Esophagus squamous epithelium (tissue), 5 donors: ENCODE measurements at places on chromosomes 16 and 17.

- no peak for DNase-seq
Measured at GRCh38 chr17:62064029-62064790, 868 bp downstream of the MED13 start.

GRCh38 chr16:57646388-57647039 lies 18.1 kb downstream of the ADGRG1 start:
- DNase-seq: no peak

DNA sequence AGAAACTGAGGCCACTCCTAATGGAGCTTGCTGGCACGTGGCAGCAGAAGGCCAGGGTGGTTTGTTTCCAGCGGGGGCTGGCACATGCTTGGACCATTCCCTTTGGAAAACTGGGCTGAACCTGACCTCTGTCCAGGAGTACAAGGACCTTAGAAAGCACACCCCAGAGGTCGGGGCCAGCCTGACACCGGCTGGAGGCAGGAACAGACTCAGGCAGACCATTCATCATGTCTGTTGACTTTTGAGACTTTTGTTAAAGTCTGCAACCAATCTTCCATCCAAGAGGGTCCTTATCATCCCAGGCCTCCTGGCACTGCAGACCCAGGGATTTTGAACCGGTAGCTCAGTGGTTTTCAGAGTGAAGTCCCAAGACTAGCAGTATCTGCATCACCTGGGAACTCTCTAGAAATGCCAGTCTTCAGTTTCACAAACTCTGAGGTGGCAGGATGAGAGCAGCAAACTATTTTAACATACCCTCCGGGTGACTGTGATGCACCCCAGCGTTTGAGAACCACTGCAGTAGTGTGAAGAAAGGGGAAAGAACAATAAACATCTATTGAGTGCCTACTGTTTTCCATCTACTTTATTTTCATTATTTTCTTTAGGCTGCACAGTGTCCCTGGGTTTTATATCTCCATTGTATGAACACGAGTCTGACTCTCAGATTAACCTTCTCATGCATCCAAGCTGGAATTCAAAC lies 145.3 kb upstream of the PLCG2 start:
- no peak for DNase-seq

DNA sequence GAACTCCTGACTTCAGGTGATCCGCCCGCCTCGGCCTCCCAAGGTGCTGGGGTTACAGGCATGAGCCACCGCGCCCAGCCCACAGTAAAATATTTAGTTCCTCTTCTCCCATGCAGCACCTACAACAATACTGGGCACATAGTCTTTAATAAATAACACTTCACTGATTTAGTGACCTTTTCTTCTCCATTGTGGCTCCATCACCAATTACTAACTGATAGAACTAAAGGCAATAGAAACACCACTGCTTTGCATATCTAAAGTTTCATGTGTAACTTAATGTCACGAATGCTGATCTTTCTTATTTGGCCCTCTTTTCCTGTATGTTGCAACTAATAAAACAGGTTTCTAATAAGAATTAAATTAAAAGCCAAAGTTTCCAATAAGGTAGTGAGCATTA lies 38.9 kb downstream of the TRIM37 start:
- DNase-seq: no peak

- DNase-seq: no peak
Measured at GRCh38 chr17:22142091-22142490, 449.8 kb downstream of the KCNJ18 start.

DNA sequence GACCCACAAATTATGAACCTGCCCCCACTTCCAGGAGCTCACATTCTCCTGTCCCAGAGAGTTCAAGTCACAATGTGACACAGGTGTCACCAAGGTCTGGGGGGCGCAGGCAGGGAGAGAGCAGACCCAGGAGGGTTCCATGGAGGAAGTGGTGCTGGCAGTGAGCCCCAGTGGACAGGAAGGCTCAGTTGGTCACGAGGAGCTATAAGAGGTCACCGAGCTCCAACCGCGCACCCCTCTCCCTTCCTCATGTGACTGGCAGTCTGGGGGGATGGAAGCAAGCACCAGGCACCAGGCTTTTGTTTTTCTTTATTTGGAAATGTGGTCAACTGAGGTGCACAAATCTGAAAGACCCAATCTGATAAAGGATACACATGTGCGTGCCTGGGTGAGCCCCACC lies 2.5 kb downstream of the ITGAD start:
- DNase-seq: no peak

- DNase-seq: no peak
Measured at GRCh38 chr16:69440250-69440649, 15.8 kb downstream of the CYB5B start.

- no peak for DNase-seq
Measured at GRCh38 chr17:32323811-32324491, 18.0 kb downstream of the C17orf75 start.

DNA sequence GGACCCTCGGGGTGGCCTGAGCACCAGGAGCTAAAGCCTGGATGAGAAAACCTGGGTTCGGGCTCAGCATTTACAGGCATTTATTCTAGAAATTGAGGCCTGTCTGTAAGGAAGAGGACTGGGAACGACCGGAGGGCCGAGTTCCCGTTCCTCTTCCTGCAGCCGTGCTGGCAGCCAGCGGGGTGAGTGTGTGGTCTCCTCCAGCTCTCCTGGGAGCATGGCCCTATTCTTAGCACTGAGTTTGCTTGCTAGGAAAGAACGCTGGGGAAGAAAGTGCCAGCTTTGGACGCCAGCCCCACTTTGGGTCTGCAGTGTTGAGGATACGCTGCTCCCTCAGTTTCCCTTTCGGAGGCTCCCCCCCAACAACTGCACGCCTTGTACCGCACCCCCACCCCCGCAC lies 49.6 kb downstream of the MGAT5B start:
- DNase-seq: no peak

DNA sequence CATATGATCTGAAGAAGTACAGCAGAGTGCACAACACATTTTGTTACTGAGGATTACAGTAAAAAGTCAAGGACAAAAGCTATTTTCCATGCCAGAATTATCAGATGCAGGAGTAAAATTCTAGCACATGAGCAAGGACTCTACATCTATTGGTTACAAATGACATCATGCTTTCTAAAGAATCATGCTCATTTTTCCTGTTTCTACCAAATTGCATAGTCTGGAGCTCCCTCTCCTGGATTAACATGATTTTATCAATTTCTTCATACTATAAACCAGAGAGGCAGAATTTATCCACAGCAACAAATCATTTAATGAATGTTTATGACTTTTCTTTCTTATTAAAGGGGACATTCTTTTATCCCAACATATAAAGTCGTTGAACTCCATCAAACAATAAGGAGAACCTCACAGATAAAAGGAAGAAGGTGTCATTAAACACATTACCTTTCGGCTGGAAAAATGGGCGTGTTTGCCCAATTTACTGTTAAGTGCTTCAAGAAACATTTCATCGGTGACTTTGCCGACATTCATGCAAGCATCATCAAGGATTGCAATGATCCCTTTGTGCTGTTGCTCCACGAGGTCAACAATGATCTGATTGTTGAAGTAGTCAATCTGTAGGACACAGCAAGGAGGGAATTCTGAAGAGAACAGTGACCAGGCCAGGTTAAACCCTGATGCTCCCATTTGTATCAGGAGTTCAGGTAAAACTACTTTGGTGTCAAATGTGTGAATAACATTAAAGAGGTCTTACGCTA lies 121.7 kb downstream of the MYO1D start:
- no peak for DNase-seq

DNA sequence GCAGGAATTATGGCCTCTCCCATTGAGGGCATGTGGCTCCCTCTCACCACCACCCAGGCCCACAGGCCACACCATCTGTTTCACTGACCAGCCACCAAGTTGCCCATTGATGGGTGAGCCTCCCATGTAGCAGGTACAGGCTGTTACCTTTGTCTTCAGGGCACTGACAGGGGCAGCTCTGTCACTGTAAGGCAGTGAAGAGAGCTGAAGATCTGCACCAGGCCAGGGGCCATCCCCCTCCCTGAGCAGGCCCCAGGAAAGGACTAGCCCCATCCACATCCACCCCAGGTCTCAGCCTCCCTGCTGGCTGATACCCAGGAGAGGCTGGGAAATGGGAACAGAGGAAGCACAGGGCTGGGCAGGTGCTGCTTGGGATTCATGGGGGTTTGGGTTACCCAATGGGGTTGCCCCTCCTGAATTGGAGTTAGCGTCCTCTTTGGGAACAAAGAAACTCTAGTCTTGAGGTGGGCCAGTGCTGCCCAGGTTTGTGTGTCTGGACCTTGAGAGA lies 1691.4 kb downstream of the TP53TG3F start:
- DNase-seq: no peak

DNA sequence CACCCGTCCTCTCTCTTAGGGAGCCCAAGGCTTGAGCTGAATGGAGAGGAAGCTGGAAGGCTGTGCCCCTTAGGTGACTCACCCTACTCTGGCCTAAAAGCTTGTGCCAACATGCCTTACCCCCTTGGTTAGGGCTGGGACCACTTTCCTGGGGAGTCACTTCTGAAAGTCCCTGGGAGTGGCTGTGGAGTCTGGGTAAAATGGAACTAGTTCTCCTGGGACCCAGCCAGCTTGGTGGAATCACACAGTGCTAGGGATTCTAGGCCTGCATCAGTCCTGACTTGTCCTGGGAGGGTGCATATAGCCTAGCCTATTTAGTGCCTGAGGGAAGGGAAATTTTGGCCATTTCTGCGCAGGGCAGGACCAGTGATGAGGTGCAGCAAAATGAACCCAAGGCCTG lies 10.5 kb downstream of the MMP28 start:
- DNase-seq: no peak

GRCh38 chr16:52547004-52547833 lies at the start of gene TOX3:
TOX3 (minus strand) TSS chr16:52547143; CDS start chr16:52546723, 420 bp downstream.
- DNase-seq: no peak

DNA sequence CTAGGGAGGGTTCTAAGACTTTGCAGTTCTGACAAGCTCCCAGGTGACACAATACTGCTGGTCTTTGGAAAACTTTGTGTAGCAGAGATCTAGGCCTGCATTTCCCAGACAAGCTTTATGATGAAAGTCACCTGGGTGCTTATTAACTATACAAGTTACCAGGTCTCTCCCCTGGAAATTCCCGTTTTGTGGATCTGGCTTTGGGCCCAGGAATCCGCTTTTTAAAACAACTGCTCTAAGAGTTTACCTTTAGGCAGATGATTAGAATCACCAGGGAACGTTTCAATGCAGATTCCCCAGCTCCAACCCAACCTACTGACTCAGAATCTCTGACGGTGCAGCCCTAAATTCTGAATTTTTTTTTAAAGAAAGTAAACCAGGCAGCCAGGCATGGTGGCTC lies 36.3 kb downstream of the MYH3 start:
- DNase-seq: no peak

GRCh38 chr17:82238472-82239201 lies 9.8 kb downstream of the SLC16A3 start:
- no peak for DNase-seq

GRCh38 chr16:28492511-28492910 lies 637 bp upstream of the CLN3 start:
- no peak for DNase-seq

- DNase-seq: no peak
Measured at GRCh38 chr16:23827057-23827456, 8.7 kb upstream of the PRKCB start.

DNA sequence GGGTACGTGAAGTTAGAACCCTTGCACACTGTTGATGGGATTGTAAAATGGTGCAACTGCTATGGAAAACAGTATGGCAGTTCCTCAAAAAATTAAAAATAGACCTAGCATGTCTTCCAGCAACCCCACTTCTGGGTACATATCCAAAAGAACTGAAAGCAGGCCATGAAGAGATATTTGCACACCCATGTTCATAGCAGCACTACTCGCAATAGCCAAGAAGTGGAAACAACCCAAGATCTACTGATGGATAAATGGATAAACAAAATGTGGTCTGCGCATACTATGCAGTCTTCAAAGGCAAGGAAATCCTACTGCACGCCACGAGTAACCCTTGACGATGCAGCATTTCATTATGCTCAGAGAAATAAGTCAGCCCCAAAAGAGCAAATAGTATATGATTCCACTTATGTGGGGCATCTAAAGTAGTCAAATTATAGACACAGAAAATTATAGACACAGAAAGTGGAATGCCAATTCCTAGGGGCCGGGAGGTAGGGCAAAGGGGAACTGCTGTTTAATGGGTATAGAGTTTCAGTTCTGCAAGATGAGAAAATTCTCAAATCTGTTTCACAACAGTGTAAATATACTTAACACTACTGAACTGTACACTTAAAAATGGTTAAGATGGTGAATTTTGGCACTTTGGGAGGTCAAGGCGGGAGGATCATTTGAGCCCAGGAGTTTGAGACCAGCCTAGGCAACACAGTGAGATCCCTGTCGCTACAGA lies 17.2 kb downstream of the CORO7 start:
- DNase-seq: no peak

DNA sequence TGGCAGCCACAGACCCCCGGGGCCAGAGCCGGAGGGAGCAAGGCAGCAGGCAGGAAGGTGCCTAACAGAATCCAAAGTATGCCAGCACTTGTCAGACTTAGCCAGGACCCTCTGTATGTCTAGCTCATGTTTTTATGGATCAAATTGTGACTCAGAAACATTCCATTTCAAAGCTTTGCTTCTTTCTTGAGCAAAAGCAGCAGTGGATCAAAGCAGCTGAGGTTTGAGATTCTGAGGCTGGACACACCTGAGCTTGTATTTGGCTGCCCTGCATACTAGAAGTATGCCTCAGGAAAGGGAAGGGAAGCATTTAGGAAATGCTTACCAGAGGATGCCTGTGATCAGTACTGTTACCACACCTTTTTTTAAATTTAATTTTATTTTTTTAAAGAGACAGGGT lies 5.7 kb upstream of the MYO1C start:
- DNase-seq: no peak
